ENCODE measurements at places on chromosomes 3 and 15.

DNA sequence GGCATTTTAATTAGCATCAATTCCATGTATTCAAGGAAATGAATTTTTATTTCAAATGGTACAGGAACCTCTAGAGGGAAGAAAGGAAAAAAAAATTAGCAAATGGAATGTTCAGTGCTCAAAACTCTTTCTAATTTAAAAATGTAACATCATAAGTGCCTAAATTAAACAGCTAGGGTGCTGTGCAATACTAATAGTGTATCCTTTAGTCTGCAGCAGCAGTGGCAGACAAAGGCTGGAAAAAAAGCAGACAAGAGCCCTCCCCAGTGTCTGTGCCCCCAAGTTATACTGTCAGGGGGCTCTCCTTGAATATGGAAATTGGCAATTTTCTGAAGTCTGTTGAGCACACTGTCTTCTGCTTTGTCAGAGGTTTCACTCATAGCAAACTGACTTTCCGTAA lies 159.5 kb downstream of the CLSTN2 start:
- DNase-seq = no peak

- DNase-seq = no peak
Measured at GRCh38 chr3:176928582-176928931, 268.7 kb downstream of the TBL1XR1 start.

DNA sequence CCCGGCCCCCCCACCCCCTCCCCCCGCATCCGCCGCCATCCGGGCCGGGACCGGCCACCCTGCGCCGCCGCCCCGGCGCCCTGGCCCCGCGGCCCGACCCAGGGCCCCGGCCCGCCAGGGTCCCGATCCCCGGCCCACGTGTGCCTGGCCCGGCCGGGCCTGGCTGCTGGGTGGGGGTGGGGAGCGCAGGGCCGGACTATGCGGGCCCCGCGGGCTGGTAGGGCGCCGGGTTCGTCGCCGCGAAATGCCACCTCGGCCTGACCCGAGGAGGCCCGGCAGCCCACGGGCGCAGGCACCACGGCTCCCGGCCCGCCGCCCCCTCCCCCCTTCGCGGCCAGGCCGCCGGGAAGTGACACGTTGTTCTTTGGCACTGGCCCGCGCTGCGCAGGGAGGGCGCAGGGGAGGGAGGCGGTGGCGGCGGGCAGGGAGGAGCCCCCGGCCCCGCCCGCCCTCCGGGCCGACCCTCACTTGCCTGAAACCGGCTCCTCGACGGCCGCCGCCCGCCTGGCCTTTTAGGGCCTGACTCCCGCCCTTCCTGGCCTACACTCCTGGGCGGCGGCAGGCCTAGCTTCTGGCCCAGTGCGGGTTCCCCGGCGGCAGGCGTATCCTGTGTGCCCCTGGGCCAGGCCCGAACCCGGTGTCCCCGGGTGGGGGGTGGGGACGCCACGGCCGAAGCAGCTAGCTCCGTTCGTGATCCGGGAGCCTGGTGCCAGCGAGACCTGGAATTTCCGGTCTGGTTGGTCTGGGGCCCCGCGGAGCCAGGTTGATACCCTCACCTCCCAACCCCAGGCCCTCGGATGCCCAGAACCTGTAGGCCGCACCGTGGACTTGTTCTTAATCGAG lies 515 bp downstream of the EIF4G1 start:
- peak; percentile 58 for DNase-seq

GRCh38 chr3:36606871-36607765 lies 157.2 kb downstream of the DCLK3 start:
- no peak for DNase-seq

DNA sequence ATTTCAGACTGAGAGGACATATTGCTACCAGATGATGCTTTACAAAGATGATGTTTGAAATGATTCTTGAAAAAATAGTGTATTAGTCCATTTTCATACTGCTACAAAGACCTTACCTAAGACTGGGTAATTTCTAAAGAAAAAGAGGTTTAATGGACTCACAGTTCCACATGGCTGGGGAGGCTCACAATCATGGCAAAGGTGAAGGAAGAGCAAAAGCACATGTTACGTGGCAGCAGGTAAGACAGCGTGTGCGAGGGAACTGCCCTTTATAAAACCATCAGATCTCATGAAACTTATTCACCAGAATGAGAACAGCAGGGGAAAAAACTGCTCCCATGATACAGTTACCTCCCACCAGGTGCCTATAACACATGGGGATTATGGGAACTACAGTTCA lies 658.4 kb upstream of the CFAP20DC start:
- no peak for DNase-seq

DNA sequence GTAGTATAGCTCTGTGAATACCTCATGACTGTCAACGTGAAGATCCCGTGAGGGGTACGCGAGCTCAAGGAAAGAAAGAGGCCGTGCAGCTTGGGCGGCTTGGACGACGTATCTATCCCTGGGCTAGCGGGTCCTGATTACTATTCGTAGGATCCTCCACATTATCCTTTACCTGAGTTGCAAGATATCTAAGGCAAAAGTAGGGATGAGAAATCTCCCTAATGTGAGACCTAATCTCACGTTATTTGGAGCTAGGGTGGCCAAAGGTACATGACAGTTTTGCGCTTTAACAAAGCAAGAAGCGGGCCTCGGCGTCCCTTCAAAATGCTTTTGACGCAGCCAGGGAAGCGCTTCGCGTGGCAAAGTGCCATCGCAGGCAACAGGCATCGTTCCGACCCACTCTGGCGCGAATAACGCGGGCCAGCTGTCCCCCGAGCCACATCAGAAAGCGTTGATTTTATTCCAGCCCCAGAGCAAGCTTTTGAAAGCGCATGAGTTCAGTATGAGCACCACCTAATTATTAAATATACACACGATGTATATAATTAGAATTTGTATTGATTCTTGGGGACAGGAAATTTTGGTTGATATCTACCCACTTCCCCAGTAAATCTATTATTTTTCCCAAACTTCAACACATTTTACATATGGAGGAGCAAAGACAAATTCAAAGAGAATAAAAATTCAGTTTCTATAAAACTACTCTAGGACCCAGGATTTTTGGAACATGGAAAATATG lies 2.5 kb upstream of the EOMES start:
- DNase-seq = peak; percentile 57

DNA sequence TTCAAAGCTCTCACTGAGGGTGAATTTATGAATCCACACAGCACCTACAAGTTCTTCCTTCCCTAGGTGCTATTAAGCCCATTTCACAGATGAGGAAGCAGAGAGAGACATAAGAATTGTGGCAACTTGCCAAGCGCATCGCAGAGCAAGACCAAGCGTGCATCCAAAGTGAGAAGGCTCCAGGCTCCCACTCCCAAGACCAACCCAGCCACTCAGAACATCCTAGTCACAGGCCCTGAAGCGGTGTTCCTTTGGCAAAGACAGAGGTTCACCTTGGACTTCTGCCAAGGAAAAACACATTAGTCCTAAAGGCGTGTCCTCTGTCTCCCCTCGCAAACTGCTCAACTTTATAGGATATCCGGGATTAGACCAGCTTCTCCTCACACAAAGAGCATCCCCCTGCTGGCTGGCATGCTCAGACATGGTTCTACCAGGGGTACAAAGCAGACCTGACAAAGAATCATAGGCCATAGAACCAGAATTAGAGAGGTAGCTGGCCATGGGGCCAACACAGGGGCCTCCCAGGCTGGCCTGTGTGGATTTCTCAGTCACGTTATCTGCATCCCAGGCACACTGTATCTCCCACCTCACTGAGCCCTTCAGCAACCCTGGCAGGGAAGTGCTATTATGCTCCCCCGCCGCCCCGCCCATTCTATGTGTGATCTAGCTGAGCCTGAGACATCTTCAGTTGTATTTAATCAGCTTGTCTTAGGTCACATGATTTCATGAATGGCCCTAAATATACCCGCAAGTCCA lies 160.2 kb downstream of the FOXP1 start:
- DNase-seq = no peak

DNA sequence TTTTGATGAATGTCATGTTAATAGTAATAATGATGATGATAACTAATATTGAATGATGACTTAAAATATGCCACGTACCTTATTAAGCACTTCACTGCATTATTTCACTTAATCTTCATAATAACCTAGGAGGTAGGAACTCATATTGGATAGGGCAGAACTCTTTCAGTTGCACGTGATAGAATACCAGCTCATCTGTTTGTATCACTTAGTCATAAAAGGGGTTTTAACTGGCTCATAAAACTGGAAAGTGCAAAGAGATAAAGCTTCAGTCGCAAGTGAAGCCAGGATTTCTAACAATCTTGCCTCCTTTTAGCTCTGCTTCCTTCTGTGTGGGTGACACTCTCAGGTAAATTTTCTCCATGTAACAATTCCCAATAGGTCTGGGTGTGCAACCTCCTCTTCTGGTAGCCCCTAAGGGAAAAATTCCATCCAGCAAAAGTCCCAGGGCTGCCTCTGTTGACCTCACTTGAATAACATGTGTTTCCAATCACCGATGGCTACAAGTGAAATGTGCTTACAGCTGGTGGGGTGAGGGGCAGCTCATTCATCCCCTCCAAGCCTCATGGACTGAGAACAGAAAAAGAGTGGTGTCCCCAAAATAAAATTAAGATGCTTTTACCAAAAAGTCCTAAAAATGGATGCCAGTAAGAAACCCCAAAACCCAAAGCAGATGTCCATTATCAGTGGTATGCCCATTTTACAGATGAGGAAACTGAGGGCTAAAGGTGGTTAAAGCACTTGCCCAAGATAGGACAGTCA lies 9.3 kb downstream of the GXYLT2 start:
- no peak for DNase-seq

GRCh38 chr3:194399874-194400411 lies 877 bp upstream of the GP5 start:
- DNase-seq = no peak

DNA sequence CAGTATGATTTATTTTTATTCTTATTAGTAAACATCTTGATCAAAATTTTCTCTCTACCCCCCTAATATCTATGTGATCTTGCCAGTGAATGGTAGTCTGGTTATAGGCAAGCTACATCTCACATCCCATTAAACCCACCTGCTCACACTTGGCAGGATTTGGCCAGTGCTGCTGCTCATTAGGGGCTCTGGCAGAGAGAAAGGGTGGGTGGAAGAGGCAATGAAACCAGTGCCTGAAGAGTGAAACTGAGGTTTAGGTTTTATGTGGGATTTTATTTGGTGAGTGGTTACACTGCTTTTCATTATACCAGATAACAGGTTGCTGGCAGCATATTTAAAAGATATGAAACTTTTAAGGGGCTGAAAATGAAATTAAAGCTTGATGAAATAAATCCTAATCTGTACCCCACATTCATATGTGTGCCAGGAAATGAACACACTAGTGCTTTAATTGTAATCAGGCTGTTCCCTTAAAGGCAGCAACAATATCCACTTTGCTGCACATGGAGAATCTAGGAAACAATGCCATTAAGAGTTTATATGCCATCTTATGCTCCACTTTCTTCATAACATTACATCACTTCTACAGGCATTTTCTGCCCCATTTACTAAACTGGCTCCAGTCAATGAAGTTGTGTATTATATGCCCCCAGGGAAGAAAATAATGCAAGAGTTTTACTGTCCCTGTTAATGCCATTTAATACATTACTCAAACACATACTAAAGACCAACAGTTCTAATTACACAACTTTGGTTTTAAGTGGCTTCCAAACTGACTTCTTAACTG lies 688.7 kb downstream of the MECOM start:
- no peak for DNase-seq

DNA sequence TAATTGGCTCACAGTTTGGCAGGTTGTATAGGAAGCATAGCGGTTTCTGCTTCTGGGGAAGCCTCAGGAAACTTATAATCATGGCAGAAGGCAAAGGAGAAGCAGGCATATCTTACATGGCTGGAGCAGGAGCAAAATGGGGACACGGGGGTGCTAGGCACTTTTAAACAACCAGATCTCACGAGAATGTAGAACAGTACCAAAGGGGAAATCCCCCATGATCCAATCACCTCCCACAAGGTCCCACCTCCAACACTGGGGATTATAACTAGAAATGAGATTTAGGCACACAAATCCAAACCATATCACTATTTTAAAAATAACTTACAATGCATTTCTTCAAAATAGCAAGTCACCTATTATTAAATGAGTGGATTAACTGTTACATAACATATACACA lies 47.1 kb upstream of the ANKRD28 start:
- no peak for DNase-seq

- DNase-seq = peak; percentile 49
Measured at GRCh38 chr3:50436114-50436674, 67.2 kb downstream of the CACNA2D2 start.

DNA sequence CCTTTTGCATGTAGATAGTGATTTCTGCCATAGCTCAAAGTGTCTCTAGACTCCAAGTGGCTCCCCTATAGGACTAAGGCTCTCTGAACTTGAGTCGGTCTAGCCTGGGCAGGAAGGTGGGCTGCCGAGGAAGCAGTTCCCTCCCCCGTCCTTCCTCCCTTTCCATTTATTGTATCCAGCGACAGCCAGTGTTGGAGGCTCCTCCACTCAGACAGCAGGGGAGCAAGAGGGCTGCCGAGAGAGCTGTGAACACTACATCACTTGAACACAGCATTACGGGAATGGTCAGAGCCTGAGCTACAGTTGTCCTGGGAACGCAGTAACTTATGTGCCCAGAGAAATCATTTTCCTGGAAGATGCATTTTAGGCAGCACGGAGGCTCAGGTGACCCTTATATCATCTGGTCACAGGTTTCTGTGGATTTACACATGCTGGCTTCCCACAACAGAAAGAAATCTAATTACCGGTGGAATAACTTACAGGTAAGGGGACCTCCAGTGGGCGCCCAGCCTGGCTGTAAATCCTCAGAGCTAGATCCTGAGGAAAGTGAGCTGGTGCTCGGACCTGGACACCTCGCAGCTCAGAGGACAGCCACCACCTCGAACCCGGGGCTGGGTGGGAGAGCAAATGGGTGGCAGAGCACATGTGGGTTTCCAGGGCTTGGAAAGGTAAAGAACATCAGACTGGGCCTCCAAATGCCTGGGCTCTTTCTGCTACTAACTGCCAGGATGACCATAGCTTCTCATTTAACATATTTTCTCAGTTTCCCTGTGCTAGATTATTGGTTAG lies 197.1 kb downstream of the UACA start:
- DNase-seq = no peak

- no peak for DNase-seq
Measured at GRCh38 chr3:156488767-156489166, 66.2 kb downstream of the SSR3 start.

DNA sequence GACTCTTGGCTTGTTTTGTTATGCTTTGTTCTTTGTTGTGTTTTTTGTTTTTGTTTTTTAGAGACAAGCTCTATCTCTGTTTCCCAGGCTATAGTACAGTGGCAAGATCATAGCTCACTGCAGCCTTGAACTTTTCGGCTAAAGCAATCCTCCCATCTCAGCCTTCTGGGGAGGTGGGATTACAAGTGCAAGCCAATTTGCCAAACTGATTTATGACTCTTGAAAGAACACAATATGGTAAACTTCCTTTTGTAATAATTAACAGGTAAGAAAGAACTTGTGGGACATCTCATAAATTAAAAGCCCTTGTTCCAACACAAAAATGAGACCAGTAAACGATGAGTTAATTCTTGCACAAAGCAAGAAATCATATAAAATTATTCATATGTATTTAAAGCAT lies 476.3 kb downstream of the MAGI1 start:
- no peak for DNase-seq

All from cerebellum (tissue), 4 donors.